ENCODE measurements at places on chromosomes 5 and 9. TPM values are rescaled to one million over a fixed set of nuclear protein-coding genes. Genes with fewer than 3 reads are reported as not detected.

PCDHA12 gene
- not detected for polyA plus RNA-seq

GRCh38 chr5:44387406-44387805 lies 1.8 kb downstream of the FGF10 start:
- DNase-seq: no peak

GRCh38 chr5:62631909-62632580 lies 53.4 kb downstream of the LRRC70 start:
- no peak for DNase-seq

DNA sequence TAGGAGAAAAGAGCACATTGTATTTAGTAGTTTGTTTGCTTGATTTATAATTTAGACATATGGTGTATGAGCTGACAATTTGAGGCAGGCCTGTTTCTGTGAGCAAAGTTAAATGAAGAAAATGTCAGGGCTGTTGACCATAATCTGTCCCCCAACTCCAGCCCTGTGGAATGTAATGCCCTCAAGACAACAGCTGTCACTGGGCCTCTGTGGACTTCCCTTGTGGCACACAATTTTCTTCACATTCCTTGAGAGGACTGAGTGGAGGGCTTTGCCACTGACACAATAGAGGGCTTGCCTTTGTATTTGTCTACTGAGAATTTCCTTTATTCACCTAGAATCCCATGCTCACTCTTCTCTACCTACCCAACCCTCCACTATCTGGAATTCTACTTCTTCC lies 141.2 kb upstream of the CD180 start:
- DNase-seq: no peak

GRCh38 chr5:113721171-113721570 lies 207.7 kb downstream of the YTHDC2 start:
- no peak for DNase-seq

- DNase-seq: no peak
Measured at GRCh38 chr5:6085341-6085860, 292.9 kb downstream of the MED10 start.

DNA sequence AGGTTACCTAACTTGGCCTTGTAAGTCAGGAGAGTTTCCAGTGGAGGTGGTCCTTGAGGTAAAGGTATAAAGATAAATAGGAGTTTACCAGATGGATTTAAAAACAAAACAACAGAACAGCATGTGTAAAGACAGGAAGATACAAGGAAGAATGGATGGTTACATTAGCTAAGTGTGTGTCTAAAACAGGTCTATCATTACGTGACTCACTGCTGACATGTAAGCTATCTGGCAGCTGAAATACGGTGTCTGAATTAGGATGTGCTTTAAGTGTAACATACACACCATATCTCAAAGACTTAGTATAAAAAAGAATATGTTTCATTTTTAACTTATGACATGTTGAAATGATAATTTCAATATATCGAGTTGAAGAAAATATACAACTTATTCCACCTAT lies 405.1 kb upstream of the ADAMTSL1 start:
- DNase-seq: no peak

DNA sequence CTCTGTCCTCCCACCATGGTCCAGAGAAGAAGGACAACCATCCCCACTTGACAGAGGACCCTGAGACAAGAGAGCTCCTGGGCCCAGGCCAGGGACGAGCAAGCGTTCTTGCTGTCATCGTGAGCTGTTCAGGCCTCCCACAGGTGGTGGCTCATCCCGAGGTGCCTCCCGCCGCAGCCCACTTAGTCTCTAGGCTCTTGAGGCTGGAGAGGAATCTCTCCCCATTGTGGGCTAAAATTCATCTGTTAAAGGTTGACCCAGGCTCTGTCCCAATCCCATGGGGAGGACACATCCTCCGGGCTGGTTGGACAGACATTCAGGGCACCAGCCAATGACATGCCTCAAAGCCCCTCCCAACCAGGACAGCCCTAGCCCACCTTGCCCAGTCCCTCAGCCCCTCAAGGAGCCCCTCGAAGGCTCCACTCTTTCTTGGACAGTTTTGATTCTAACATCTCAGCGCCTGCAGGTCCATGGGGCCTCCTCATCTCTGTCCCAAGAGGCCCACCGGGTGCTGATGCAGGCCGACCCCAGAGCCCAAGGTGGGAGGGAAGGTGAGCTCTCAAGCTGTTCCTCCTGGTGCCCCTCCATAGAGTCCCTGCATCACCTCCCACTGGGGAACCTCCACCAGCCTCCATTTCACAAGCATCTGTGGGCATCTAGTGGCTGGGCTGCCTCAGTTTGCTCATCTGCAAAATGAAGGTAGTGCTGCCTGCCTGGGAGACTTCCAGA lies 52.9 kb downstream of the BARX1 start:
- no peak for DNase-seq

- no peak for DNase-seq
Measured at GRCh38 chr9:134834957-134835419, 45.6 kb upstream of the FCN2 start.

- DNase-seq: no peak
Measured at GRCh38 chr9:82651474-82651873, 411.5 kb downstream of the RASEF start.

All from CD4-positive, CD25-positive, alpha-beta regulatory T cell (primary cell).